ENCODE measurements at places on chromosomes 12 and 14.

GRCh38 chr12:110244372-110244771 lies 36.7 kb upstream of the ATP2A2 start:
- DNase-seq: no peak

DNA sequence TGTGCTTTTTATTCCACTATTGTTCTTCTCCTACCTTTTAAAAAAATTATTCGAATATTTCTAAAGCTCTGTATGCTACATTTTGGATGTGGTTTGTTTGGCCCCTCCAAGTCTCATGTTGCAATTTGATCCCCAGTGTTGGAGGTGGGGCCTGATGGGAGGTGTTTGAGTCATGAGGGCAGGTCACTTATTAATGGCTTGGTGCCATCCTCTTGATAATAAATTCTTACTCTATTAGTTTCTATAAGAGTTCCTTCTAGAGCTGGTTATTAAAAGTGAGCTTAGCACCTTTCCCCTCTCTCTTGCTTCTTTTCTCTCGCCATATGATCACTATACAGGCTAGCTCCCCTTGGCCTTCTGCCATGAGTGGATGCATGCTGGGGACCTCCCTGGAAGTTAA lies 445.6 kb upstream of the PDE3A start:
- DNase-seq: no peak

- DNase-seq: no peak
Observed at GRCh38 chr14:101873991-101874390, 90.4 kb upstream of the DYNC1H1 start.

DNA sequence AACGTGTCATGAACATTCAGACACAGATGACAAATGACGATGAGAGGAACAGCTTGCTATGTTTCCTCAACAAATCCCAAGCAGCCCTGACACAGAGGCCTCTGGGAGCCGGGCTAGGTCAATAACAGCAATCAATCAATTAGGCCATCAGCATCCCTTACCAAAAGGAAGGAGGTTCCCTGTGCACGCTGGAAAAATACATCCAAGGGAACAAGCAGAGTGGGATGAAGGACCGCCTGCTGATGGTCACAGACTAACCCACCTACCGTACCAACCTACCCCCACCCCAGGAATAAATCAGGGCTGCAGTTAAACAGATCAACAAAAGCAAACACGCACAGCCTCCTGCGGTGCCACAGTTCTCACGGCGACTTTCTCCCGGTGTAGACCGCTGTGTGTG lies 265.1 kb upstream of the SFSWAP start:
- no peak for DNase-seq

DNA sequence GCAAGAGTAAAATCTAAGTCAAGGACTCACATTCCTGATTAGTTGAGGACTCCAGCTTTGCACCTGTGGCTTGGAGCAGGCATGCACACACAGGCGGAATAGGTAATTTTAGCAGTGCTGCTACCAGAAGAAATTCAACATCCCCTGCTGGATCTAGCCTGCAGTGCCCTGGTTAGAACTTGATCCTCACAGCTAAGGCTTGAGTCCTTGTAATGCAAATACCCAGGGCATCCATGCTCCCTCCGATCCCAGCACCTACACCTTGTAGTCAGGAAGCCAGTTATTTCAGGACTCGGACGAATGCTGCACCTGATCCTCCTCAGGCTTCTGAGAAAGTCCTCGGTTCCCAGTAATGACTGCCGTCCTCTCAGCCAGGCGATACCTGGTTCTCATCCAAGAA lies 309.0 kb upstream of the AMIGO2 start:
- DNase-seq: no peak

GRCh38 chr14:51176839-51177238 lies 63.2 kb upstream of the TMX1 start:
- DNase-seq: no peak

DNA sequence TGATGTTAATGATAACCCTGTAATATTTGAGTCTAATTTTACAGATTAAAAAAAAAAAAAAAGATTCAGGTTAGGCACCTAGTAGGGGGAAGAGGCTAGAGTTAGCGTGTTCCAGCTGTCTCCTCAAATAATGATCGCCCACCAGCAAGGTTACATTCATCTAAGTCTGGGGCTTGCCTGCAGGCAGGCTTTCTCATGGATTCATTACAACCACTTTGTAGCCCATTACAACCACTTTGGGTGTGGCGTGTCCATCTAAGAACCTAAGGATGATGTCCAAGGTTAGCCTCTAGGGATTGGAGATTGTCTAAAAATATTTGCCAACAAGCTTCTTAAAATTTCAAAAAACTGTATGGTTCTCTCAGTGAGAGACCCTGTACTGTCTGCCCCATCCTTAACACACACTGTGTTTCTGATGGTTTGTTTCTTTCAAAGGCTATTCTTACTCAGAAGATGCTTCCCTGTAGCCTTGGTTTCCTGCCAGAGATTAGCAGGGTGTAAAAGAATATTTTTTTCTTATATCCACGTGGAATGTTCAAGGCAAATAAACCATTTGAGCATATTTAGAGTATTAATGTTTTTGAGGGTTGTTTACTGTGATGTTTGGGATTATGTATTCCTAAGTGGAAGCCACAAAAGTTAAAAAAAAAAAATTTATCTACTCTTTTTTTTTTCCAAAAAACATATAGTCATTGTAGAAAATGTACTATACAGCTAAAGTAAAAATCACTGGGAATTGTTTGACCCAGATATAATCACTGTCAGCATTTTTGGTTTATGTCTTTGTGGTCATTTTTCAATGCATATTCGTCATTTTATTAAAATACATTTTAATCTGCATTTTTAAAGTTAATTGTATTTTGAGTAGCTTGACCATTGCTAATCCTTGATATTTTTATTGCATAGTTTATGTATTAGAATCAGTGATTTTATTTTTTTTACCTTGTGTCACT lies 1.7 kb downstream of the DYNC1H1 start:
- DNase-seq: no peak

- DNase-seq: no peak
Observed at GRCh38 chr12:22406627-22407026, 72.1 kb upstream of the ST8SIA1 start.

DNA sequence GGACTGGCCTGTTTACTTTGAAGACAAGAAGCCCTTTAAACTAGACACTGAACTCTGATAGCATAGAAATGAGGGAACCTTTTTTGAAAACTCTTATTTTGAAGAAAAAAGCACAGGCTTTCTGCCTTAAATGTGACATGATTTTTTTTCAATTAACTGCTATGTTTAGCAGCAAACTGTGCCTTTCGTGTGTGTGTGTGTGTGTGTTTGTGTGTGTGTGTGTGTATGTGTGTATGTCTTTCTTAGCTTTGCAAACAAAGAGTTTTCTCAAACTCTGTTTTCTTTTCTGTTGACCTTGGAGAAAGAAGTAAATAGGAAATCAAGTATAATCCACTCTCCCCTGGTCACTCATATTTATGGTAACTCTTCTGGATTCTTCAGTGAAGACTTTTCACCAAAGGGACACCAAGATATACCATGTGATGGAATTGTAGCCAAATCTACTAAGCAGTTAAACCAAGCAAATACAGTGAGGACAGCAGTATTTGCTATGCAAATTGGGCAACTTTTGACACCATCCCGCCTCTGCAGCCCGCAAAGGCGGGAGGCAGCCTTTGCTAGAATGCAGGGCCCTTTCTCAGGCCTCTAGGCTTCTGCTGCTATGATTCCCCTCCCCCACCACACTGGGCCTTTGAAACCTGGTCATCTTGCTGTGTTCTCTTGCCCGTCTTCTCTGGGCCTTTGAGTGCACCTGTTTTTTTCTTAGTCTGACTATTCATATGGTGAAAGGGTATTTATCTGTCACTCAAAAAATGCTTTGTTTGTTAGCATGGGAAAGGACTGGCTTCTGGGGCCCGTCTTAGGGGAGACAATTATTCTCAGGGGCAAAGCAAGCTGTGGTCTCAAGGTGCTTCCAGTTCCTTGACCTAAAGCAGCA lies 107.9 kb downstream of the MYRFL start:
- DNase-seq: no peak

DNA sequence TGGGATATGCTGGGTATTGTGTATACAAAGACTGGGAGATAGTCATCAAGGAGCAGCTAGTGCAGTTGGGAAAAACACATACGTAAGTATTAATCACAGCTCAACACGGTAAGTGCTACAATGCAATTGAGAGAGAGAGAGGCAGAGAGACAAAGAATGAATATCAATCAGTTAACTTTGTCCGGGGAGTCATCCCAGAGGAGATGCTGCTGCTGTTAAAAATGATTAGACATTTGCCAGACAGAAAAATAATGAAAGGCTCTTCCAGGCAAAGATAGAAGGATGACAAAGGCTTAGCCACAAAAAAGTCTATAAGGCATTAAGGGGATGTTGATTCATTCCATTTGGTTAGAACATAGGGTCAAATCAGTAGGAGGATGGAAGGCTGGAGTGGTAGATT lies 45.1 kb downstream of the AKAP6 start:
- DNase-seq: no peak

DNA sequence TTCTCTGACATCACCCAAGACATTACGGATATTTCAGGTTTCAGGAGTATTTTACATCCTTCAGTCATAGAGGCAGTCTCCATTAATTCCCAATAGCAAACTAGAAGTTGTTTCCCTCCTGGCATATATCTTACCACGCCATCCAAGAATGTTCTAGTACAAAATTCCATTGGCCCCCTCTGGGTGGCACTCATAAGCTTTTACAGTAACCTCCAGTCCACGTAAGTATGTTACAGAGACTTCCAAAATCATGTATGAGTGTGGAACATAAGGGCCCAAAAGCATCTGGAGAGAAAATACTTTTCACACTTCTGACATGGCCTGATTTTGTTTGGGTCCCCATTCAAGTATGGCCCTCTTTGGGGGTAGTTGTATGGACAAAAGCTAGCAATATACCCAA lies 58.1 kb upstream of the DHRS4 start:
- no peak for DNase-seq

- DNase-seq: no peak
Observed at GRCh38 chr14:104867371-104868059, 2.4 kb downstream of the CEP170B start.
